CD4-positive, alpha-beta T cell treated with Interleukin-10 for 1 hour (primary cell): ENCODE measurements at places on chromosomes 7 and 10.

DNA sequence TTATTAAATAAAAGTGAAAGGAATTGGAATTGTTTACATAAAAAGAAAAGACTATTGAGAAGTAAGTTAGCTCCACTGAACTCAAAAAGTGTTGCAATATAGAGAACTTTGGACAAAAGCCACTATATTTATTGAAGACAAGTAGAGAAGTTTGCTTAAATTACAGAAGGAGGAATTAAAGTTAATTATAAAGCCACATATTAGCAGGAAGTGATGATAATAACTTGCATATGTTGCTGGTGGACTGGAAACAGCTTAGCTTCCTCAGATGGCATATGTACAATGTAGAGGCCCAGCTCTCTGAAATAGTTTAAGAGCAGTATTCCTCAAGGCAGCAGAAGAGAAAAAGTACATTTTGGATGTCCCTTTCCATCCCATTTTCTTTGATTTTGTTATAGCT lies 400.7 kb downstream of the GATA3 start:
- no peak for DNase-seq

DNA sequence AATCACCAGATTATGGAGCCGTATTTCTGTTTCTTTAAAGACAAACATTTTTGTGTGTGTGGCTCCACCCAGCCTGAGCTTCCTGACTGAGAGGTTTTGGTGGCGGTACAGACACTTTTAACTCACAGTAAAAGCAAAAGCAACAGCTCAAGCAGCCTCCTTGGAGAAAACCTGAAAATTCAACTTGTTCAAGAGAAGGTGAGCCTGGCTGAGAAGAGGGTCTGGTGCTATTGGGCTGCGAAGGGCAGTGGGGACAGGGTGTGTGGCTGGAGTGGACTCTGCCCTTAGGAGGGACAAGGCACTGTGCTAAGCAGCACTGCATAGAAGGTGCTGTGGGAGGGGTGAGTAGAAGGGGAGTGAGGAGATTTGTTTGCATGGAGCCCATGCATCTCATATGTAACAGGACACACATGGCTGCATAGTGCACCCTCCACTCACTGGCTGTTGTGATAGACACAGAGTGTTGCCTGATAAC lies at the start of gene GIMAP7:
Gene GIMAP7, plus strand, starts transcription at position 125 of the 475 bp plus-strand sequence. CDS start 5,103 bp downstream, outside the sequence.
- DNase-seq: peak; percentile 83

GRCh38 chr7:64555046-64555445 lies 7.8 kb downstream of the ZNF680 start:
- DNase-seq: no peak

DNA sequence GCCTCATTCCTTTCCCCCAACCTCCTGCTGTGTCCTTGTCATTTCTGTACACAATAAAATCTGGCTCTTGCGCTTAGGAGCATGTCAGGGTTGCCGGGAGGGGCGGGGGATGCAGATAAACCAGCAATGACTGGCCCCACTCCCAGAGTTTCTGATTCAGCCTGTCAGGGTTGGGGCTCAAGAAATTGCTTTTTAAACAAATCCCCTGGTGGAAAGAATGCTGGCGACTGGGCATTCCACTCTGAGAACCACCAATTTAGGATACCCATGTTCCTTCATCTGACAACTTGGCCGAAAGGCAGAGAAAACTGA lies 376.4 kb downstream of the TCERG1L start:
- no peak for DNase-seq

DNA sequence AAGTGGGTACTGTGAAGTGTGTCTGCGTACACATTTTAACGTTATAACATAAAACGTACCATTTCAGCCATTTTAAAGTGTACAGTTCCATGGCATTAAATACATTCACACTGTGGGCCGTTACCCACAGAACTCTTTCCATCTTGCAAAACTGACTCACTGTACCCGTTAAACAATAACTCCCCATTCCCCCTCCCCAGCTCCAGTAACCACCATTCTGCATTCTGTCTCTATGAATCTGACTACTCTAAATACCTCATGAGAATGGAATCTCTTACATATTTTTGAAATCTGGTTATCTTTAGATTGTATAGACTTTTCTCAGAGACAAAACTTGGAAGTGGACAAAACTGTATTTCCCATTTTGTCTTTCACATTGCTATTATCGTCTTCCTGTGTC lies 9.3 kb downstream of the ARL3 start:
- no peak for DNase-seq

- DNase-seq: no peak
Measured at GRCh38 chr7:94258418-94259300, 136.0 kb upstream of the COL1A2 start.

DNA sequence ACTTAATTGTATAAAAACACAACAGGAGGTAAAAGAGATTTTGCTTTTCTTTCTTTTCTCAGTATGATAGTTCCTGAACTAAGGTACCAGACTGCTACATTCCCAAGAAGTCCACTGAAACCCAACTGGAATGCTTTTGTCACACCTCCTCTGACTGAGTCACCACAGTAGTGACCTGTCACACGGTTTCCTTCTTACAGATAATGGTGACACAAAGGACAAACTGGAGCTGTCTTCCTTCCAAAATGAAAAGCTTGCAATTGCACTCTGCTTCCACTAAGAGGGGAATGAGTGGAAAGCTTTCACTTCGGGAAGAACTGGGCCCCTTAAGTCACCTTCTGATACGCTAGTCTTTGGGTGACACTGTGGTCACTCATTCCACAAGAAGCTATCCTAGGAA lies 122.2 kb downstream of the KMT2E start:
- no peak for DNase-seq

GRCh38 chr7:123681561-123681960 lies 25.9 kb downstream of the LMOD2 start:
- no peak for DNase-seq

GRCh38 chr7:135898226-135898625 lies 78.9 kb downstream of the MTPN start:
- DNase-seq: no peak

DNA sequence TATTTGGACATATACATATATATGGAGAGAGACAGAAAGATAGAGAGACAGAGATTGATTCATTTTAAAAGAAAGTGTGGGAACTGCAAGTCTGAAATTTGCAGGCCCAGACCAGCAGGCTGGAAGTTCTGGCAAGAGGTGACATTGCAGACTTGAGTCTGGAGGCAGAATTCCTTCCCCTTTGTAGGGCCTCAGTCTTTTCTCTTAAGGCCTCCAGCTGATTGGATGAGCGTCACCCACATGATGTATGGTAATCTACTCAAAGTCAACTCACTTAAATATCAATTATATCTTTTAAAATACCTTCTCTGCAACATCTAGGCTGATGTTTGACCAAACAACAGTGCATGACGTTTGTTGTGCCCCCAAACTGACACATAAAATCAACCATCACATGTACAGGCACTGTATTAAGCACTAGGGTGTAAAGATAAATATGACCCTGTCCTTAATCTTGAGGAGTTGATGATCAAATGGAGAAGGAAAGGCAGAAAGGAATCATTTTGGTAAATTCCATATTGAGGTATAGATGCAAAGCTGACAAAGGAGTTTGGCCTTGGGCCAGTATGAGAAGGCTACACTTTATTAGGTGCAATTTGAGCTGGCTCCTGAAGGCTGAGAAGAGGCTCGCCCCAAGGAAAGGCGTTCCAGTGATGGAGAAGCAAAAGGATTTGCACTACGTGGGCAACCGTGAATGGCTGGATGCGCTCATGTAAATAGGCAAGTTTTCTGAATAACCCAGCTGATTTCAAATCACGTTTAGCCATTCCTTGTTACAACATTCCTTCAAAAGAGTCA lies 52.6 kb downstream of the BPGM start:
- no peak for DNase-seq

DNA sequence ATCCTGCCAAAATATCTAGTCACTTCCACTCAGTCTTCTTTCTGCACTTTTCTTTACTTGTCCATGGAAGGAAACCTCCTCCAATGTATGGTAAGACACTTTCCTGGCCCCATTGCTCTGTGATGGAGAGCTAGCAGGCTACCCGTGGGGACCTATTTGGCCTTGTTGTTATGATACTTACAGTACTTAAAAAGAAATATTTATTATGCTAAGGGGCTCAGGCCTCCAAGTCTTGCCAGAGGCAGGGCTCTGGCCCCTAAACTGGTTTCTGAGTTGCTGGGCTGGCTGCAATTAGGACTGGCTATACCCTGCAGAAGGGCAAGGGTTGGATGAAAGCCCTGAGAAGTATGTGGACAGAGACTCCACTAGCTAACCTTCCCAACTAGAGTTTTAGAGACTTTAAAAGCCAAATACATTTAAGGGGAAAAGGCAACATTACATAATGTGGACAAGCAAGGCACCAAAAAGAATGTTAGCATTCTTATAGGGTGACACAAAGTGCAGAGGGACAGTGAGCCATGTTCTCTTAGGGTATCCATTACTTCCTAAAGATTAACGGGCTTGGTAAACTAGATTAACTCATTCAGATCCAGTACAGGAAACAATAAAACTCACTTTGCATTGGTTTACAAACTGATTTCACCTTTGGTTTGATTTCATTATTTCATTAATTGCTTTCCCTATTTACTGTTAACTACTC lies 84.9 kb upstream of the INHBA start:
- DNase-seq: no peak

DNA sequence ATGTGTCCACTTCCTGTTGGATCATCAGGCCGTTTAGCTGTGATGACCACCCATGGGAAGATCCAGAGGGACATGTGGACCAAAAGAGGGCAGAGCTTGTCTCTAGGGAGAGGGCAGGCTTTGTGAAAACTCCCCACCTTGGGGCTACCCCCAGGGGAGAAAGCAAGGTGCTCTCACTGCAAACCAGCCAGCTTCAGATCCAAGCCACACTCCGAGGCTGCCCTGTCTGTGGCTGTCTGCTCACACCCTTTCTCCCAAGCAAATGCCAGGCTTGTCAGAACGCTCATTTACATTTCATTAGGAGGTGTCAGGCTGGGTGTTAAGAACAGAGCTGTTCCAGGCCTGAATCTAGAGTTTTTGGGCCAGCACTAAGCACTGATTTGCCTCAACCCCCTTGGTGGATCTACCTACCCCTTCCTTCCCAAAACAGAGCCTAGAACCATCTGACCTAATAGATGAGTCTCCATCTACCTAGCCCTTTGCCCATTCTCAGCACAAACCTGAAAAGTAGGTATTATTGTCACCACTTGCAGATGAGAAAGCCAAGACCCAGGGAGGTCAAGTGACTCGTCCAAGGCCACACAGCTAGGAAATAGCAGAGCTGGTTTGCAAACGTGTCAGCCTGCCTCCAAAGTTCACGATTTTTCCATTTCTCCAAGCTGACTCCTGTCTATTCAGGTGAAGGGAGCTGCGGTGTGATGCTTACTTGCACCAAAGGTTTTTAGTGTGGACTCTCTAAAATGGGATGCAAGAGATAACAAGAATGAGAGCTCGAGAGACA lies 130.9 kb downstream of the EMX2 start:
- no peak for DNase-seq

- no peak for DNase-seq
Measured at GRCh38 chr7:45145881-45146280, 11.7 kb upstream of the RAMP3 start.

GRCh38 chr7:106485031-106485551 lies 175.9 kb downstream of the CCDC71L start:
- DNase-seq: no peak
